ENCODE measurements at places on chromosomes 4 and X. TPM values are rescaled to one million over a fixed set of nuclear protein-coding genes. Genes with fewer than 3 reads are reported as not detected.

Gene GABRB1
- total RNA-seq, result not detected

Gene NHS
- 0.14 TPM for total RNA-seq

Gene SHISA3
- 2.7 TPM for total RNA-seq

Gene AREG
- total RNA-seq, result 0.34 TPM

Gene NPY5R
- total RNA-seq, result not detected

Gene ETFDH
- total RNA-seq, result 19.2 TPM

Gene CACNA1F
- 0.05 TPM for total RNA-seq

Gene GPRIN3
- total RNA-seq, result 0.51 TPM

Gene SPANXD
- not detected for total RNA-seq

Gene USP26
- total RNA-seq, result not detected

Gene FAM149A
- total RNA-seq, result not detected

Gene TREX2
- 4.1 TPM for total RNA-seq

Gene PPARGC1A
- total RNA-seq, result 1.5 TPM

Gene ADH1A
- total RNA-seq, result not detected

Gene P2RY8
- 0.17 TPM for total RNA-seq

Gene ADGRA3
- total RNA-seq, result 15.2 TPM

Gene ARR3
- total RNA-seq, result not detected

Gene SSX3
- total RNA-seq, result not detected

Gene TRAPPC11
- 45.6 TPM for total RNA-seq

Gene SLC10A3
- 22.1 TPM for total RNA-seq

Gene SH3BP2
- total RNA-seq, result 26.4 TPM

Gene NRK
- 0.42 TPM for total RNA-seq

Gene SPANXA1
- not detected for total RNA-seq
